ENCODE measurements at places on chromosomes 5 and 9.

DNA sequence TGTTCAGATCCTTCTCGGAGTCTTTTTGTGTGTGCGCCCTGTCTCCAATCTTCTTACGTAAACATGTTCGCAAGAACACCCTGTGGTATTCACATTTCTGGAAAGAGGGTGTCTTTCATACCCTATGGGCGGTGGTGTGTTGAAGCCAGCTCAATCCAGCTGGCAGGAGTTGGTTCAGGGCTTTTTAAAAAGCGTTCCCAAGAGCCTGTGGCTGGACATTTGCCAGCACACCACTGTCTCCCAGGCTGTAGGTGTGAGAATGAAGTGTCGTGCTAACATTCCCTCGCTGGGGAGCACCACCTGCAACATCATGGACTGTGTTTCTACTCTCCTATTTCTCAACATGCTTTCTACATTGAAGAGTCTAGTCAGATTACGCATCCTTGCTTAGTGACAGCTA lies 51.7 kb downstream of the S1PR3 start:
- DNase-seq, result no peak

- no peak for DNase-seq
Measured at GRCh38 chr5:18653216-18653752, 1019.0 kb downstream of the TAF11L14 start.

DNA sequence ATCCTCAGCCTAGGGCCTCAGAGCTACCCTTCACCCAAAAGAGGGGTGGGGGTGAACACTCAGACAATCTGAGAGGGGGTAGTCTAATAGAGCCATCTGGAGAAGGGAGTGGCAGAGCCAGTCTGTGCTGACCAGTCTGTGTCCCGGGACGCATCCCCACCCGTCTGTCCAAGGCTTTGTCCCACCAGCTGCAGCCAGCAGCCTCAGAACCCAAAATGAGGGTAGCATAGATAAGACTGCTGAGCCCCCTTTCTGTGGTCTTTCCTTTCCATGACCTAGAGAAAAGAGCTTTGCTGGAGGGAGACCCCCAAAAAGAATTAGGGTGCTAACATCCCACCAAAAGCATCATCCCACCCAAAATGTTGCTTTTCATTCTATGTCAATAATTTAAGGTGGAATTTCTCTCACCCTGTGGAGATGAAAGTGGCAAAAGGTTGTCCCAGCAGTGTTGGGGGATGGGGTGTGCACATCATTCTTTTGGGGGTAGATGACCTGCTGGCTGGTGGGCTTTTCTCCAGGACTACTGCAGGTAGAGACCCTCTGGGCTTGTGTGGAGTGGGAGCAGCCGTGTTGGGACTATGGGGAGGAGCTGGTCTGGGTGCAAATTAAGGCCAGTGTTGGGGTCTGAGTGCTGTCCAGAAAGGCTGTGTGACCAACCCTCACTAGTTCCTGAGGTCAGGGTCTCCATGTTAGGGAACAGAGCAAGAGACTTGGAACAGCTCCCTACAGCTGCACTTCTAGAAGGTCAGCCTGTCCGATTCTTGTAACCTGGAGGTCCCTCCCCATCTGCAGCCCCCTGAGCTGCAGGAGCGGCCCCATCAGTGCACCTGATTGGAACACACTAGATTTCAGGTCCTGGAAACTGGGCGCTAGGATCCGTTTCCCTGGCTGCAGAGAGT lies 19.9 kb downstream of the URM1 start:
- DNase-seq, result no peak

GRCh38 chr9:15423231-15423985 lies 732 bp downstream of the SNAPC3 start:
- peak; percentile 11 for DNase-seq

DNA sequence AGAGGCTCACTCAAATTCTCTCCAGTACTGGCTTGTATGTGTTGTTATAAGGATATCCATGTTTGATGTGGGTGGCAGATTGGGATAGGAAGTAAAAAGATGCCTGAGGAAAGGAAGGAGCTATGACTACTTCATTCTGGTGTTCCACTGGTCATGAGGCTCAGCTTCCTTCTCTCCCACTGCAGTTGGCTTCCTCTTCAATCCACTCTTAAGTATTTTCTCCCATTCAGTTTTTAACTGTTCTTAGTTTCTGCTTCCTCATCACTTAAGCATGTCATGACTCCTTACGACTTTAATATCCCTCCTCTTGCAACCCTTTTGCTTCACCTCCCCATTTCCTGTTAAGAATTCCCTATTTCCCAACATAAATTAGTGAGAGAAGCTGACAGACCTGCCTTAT lies 81.1 kb downstream of the PJA2 start:
- no peak for DNase-seq

DNA sequence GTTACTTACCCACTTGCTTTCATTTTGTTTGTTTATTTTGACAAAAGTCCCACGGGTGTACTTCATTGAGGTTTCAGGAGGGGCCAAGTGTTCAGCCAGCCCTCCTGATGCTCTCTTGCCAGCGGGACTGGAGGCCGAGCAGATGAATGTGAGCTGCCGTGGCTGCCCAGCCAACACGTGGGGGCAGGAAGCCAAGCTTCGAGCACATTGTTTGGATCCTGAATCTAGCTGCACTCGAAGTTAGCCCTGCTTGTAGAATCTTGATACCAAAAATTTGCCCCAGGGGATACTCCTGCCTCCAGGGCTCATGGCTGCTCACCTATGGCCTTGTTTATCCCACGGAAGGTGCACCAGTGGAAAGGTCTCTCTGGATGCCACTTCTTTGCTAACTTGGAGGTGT lies 49.3 kb downstream of the RASGEF1C start:
- no peak for DNase-seq

DNA sequence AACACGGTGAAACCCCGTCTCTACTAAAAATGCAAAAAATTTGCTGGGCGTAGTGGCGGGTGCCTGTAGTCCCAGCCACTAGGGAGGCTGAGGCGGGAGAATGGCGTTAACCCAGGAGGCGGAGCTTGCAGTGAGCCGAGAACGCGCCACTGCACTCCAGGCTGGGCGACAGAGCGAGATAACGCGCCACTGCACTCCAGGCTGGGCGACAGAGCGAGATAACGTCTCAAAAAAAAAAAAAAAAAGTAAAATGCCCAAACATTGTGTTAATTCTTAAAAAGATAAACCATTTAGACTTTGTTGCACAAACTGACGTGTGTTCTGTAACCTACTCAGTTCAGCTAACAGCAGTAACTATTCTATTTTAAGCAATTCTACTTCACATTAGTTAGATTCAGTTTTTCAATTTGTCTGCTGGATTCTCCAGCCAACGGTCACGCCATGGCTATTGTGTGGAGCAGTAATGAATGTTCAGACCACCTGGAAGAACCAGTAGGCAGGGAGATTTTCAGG lies 119.3 kb upstream of the MAN2A1 start:
- no peak for DNase-seq

- no peak for DNase-seq
Measured at GRCh38 chr5:42569953-42570548, 146.8 kb downstream of the GHR start.

All from activated naive CD4-positive, alpha-beta T cell treated with Interleukin-2 at 50 U/mL for 16 hours (primary cell).